Brain microvascular endothelial cell (primary cell): ENCODE measurements at places on chromosomes 2 and 18.

GRCh38 chr2:208354964-208355381, 51.6 kb upstream of the PTH2R start:
- DNase-seq = no peak

- DNase-seq = no peak
Observed at GRCh38 chr2:160266037-160266551, 66.0 kb upstream of the ITGB6 start.

DNA sequence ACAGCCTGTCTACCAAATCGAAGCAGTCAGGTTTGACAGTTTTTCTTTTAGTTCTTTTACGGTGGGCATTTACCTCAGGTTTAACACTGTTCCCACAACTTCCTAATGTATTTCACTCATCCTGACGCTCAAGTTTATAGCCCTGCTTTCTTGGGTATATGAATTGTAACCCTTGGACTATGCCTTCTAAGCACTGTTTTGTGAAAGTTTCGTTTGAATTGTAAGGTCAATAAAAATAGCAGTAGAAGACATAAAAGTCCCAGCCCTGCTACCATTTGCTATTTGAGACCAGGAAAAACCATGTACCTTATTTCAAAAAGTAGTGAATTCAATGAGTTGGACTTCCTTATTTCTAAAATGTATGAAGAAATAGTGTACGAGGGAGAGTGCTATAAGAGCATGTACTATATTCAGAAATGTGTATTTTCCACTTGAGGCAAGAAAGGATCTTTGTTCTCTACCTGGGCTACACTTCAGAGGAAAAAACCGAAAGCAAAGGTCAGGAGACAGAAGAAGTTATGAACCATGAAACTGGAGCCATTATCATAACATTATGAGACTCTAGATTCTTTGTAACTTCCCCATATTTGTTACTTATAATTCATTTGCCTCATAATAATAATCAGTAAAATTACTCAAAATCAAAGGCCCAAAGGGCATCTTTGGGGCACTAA, 1.9 kb upstream of the ZC3H15 start:
- no peak for DNase-seq

- DNase-seq = peak; percentile 38
Observed at GRCh38 chr18:3511980-3512379, 62.0 kb downstream of the TGIF1 start.

DNA sequence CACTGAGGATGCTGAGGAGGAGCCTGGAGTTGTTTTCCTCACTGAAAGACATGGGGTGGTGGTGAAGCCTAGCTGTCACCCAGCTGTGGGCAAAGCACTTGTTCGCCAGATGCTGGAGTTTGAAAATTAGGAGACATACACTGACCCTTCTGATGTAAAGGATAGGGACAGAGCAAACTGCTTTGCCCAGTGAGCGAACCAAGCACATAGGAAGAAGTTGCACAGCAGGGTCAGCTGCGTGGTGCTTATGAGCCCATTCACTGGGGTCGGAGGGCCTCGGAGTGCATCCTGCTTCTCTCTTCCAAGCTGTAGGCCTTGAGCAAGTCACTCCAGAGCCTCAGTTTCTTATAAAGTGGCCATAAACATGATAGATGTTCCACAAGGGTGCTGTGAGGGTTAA, 50.9 kb downstream of the HK2 start:
- DNase-seq = no peak

DNA sequence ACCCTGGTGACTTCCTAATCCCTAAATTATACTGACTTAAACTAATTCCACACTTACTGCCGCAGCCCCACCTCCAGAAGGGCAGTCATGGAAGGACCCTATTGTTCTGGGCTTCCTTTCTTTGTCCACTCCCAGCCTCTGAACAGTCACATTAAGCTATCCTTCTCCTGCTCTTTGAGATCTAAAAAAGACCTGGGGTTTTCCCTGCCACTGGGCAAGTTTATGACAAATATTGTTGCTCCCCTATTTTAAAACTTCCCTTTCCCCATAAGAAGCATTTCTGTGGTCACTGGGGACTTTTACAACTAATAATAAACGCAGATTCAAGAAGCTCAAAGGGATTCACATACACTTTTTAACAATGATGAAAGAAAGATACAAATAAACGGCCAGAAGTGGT, 47.2 kb upstream of the XPO1 start:
- no peak for DNase-seq

DNA sequence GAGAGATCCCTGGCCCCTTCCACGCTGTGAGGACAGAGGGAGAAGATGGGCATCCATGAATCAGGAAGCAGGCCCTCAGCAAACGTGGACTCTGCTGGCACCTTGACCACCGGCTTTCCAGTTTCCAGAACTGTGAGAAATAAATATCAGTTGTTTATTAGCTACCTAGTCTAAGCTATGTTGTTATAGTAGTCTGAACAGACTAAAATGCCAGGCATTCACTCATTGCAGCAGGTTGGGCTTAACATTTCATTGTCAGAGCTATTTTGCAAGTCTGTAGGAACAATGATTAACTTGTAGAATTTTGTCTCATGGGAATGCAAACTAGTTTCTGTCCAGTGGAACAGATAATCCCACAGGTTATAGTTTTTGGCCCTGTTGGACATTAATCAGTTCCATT, 24.8 kb upstream of the TBC1D8 start:
- DNase-seq = no peak

DNA sequence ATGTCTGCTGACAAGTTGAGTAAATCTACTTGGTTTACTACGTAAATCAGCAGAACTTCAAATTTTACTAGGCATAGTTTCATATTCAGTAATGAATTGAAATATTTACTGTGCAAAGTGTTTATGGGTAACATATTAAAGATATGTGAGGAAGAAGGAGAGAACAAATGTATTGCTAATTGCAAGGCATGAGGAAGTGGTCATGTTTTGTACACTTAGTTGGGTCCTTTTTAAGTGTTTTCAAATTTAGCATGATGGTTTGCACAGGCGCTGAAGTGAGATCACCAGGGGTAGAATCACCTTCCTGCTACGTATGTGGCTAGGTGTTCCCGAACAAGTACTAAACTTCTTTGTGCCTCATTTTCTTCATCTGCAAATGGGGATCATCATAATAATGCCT, 1534.4 kb downstream of the LRP1B start:
- DNase-seq = no peak

DNA sequence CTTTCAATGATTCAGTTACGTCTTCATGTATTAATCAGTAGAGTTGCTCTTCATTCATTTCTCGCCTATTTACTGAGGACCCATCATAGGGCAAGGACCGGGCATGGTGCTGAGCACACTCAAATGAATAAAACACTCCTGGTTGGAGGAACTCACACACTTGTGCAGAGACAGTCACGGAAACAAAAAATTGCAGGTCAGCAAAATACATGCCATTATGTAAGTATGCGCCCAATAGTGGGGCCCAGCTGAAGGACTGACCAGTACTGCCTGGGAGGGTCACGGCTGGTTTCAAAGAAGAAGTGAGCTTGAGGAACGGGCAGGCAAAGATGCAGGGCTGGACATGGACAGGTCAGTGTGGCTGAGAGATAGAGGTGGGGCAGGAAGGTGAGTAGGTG, 102.9 kb downstream of the DDX1 start:
- no peak for DNase-seq

GRCh38 chr2:5975401-5975800, 283.2 kb downstream of the SOX11 start:
- DNase-seq = no peak

DNA sequence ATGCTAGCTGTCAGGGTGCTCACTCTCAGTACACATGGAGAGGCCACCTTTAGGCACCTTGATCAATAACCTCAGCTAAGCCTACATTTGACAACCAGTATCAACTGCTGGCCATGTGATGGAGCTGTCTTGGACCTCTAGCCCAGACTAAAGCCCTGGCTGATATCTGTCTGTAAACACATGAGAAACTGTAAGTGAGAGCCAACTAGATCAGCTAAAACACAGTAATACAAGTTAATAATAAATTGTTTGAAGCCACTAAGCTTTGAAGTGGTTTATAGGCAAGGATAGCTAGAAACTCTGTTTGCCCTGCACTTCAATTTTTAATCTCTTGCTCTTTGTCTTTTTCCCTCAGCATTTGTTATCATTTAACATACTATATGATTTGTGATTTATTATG, 407.1 kb downstream of the SPAG16 start:
- no peak for DNase-seq

DNA sequence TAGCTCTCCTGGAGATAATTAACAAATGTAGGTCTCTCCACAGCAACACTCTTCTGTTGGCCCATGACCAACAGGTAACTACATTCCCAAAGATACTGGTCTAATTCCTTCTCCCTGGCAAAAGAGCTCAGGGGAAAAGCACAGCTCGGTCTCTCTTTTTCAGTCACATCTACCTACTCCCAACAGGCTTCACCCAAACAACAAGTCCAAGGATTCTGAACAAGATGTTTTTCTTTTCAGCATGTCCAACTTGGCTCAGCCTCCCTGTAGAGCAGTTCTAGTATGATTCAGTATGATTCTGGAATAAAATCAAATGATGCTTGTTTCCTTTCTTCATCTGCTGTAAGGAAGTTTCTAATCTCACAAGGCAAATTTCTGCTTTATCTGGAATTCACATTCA, 1704.8 kb upstream of the PIK3C3 start:
- no peak for DNase-seq

- no peak for DNase-seq
Observed at GRCh38 chr18:12608301-12608700, 49.6 kb downstream of the SPIRE1 start.

- DNase-seq = no peak
Observed at GRCh38 chr18:78813936-78814710, 165.5 kb upstream of the SALL3 start.

GRCh38 chr2:132747046-132747445, 77.0 kb upstream of the LYPD1 start:
- DNase-seq = no peak

- DNase-seq = peak; percentile 9
Observed at GRCh38 chr2:24454294-24454693, 36.8 kb upstream of the NCOA1 start.

DNA sequence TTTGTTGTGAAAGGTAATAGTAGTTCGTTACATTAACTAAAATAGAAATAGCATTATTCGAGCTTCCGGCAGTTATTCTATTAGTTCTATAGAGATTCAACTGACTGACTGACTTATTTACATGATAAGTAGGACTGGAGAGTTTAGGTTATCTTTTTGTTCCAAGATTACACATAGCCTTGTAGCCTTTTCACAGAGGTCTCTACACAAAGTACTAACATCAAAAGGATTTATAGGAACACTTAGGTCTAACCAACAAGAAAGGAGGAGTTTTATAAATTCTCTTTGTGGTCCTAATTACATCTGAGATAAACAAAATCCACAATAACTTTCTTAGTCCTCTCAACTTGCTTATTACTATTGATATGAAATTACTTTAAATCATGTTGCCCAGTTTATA, 62.8 kb downstream of the SOS1 start:
- no peak for DNase-seq

DNA sequence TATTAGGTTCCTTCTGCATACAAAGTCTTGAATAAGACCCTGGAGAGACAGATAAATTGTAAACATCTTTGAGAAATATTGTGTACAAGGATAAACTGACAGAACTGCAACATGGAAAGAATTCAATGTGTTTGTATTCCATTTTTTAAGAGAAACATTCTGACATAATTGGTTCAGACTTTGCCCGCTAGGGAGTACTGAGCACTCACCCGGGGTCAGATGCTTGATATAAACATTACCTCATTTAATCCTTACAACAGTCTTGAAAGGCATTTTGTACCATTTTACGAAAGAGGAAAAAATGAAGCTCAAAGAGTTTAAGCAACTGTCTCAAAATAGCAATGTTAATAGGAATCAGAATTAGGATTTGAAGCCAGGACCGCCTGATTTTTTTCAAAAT, 416.7 kb upstream of the CRIM1 start:
- no peak for DNase-seq

DNA sequence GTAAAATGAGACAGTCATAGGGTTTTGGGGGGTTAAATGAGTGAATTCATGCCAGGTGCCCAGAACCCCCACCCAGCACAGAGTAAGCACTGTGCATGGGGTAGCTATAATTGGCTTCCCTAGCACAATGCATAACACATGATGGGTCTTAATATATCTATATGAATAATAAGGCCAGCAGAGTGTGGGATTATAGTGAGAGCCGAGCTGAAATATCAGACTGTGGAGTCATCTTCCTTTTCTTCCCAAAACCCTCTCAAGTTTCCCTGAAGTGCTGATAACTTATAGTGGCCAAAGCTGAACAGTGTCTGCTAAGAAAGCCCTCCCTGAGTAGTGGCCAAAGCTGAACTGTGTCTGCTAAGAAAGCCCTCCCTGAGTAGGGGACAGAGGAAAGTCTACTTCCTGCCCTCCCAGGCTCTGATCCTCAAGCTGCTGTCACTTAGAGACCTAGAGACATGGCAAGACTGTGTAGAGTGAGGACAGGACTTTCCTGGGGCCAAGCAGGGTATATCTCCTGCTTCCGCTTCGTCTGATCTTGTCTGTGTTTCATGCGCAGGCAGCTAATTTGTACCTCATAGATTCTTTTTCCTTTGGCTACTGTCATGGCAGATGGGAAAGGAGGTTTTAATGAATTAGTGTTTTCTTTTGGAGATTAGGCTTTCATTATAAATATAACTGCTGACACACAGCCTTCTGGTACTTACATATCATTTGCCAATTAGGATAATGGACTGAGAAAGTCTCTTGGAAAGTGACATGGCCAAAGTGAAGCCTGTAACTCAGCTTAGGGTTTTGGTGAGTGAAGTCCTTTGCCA, 94.9 kb downstream of the FHOD3 start:
- DNase-seq = peak; percentile 40

DNA sequence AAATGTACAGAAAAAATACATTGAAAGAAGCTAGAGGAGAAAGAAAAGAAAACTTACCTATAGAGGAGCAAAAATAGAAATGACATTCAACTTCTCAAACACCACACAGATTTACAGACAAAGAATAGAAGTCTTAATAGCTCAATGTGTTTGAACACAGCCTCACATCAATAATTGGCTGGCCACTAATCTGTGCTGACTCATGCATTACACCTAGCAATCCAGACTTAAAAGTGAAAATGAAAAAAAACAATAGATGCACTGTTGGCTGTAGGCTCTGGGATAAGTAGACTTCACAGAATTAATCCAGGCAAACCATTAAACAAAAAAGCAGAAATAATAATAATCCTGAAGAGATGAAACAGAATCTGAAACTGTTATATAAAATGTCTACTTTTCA, 961.3 kb upstream of the CELF4 start:
- DNase-seq = no peak

- DNase-seq = no peak
Observed at GRCh38 chr2:119746836-119747686, 12.7 kb upstream of the PTPN4 start.

- DNase-seq = no peak
Observed at GRCh38 chr2:156787517-156787916, 351.3 kb downstream of the GPD2 start.

DNA sequence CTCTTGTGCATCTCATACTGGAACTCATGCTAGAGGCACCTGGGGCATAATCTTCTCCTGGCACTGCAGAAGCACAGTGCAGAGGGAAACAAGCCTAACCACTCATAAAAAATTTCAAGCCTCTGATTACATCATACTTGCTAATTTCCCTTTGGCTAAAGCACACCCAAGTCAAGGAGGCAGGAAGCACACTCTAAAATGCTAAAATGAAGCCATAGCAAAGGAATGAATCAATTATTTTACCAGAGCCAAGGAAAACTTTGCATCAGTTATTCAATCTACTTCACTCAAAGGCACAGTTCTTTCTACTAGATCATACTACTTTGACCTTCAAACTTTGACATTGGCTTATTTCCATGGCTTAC, 79.6 kb upstream of the SPOPL start:
- peak; percentile 53 for DNase-seq
